ENCODE measurements at places on chromosomes 7 and 10.

GRCh38 chr7:71112436-71112835, 19.5 kb upstream of the GALNT17 start:
- DNase-seq = no peak

GRCh38 chr10:110530131-110530831, 32.6 kb downstream of the DUSP5 start:
- no peak for DNase-seq

DNA sequence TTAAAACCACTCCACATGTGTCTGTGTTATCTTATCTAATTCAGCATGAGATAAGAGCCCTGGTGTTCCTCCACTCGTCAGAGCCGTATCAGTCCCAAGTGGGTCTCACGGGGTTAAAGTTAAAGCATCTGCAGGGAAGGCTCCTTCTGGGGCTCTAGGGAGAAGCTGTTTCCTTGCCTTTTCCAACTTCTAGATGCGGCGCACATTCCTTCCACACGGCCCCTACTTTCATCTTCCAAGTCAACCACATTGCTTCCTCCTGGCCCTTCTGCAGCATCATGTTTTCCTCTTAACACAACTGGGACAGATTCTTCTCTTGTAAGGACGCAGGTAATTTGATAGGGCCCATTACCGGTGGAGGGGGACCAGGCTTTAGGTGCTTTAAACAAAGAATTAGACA, 620.1 kb upstream of the DPP6 start:
- DNase-seq = no peak

DNA sequence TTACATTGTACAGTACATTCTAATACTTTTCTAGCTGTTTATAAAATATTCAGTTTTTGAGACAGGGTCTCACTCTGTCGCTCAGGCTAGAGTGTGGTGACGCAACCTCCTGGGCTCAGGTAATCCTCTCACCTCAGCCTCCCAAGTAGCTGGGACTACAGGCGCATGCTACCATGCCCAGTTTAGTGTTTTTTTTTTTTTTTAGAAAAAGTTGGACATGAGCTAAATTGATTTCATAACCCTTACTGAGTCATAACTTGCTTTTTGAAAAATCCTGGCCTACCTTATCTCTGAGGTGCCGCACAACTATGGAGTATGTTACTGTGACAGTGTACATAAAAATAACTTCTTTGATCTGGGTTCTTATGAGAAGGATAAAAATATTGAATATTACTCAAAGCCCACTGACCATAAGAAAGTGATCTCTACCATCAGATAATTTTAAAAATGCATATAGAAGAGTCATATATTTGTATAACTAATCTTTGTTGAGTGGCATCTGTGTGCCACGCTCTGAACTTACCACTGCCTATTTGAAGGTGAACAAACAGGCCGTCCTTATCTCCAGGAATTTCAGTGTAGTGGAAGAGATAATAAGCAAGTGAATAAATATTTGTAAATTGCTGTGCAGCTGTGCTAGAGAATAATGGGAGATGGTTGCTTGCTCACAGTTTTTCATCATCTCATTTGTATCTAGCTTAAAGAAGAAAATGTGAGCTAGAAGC, 73.2 kb downstream of the PPP1R9A start:
- no peak for DNase-seq

DNA sequence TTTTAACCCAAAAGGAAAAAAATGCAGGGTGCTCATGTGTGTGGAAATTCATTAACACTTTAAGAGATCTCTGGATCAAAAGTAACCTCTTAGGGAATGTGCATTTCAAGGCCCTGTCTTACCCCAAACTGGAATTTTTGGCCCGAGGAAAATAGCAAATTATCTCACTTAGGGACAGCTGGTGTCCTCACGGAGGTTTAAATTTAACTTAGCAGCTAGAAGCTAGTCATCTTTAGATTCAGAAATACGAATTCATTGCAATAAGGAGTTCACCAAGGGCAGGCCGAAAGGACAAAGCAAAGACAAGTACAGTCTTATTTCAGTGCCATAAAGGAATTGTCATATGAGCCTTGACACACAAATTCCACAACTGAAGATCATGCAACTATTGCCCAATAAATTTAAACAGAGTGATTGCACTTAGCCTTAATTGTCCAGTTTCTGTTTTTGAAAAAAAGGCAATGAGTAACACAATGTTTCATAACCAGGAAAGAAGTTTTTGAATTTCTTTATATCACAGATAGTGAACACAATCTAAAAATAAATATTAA, 22.4 kb upstream of the SEMA3C start:
- DNase-seq = no peak

DNA sequence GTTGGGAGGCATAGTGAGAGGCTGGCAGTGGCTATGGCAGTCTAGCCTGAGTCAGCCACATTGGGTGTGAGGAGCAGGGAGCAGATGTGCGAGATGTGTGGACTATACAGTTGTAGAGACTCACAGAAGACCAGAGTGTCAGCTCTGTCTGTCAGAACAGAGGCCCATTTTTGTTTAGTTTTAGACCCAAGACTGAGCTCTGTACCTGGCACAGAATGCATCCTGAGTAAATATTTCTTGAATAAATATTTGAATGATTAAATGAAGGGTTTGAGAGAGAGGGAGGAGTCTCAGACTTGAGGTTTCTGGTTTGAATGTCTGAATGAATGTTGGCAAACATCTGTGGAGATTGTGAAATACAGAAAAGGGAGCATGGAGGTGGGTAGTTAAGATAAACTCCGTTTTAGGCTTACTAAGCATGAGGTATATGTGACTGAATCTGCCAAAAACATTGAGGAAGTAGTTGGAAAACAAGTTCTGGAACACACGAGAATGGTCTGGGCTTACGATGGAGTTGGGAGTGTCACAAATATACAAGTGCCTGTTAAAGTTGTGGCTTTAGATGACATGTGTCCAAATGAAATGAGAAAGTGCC, 3.6 kb downstream of the SEC23IP start:
- DNase-seq = peak; percentile 58

DNA sequence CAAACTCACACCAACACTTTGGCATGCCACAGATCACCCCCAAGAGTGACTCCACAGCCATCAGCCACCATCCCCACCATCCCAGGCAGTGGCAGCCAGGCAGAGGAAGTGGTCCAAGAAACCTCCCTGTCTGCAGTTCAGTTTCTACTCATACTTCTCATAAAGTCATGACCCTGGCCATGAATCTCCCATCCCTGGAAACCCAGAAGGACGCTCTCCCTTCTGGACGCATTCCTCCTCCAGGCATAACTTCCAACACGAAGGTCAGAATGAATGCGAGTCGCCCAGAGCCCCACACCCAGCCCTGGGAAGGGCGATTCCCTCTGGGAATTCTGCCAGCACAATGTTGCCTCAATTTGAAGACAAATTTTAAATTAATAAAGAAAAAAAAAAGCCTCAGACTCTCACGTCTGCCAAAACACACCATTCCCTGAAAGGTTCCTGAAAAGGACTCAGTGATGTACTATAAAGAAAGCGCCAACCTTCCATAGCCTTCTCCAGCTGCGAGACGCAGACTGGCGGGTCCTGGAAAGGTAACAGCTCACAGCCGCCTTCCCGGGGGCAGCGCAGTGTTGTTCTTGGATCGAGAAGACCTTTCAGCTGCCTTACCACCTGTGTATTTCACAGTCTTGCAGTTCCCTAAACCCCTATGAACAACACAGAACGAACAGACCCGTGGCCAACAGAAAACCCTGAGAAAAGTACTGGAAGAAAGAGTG, 307.6 kb downstream of the FRMD4A start:
- no peak for DNase-seq

DNA sequence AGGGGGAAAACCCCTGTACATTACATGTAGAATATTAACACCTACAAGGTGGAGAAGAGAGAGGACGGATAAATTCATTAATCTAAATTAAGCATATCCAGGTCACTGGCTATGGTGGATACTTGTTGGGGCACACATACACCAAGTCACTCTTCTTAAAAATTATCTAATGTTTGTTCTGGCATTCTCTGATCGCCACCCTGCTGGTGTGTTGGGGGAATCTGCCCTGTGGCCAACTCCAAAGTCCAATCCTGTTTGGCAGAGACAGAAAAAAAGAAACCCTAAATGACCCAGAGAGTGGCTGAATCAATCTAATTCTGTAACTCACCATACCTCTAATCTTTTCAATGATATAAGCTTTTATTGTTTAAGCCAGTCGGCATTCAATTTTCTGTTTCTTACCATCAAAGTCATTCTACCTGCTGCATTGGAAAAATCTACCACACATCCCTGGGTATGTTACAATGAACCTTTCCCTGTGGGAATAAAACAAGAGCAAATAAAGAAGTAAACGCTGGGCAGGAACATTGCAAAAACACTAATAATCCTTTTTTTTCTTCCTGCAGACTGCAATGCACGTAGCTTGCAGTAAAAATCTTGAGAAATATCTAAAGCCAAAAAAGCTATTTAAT, 34.2 kb downstream of the ELMO1 start:
- no peak for DNase-seq

- no peak for DNase-seq
These were observed 39.4 kb downstream of the BTBD16 start for GRCh38 chr10:122310311-122311050.

Data from Kasumi-1 (cell line).